ENCODE measurements at places on chromosomes 2 and 18.

GRCh38 chr2:86706220-86706619 lies 13.9 kb upstream of the RMND5A start:
- DNase-seq: no peak

GRCh38 chr2:199471443-199472057 lies 13.8 kb upstream of the SATB2 start:
- peak; percentile 64 for DNase-seq

- no peak for DNase-seq
Measured at GRCh38 chr2:232674491-232674890, 22.6 kb upstream of the GIGYF2 start.

DNA sequence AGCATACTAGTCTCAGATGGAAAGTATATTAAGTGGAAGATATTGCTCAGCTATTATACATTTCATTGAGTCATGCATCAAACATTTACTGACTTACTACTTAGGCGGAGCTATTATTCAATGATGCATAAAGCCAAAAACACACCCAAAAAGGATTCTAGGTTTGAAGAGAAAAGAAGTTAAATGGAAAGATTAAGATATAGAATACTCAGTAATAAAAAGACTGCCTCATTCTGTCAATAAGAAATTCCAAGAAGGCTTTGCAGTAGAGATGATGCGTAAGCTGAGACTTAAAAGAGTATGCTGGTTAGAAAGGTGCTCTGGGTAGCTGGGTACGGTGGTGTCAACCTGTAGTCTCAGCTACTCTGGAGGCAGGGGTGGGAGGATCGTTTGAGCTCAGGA lies 27.6 kb downstream of the STK17B start:
- DNase-seq: no peak

- DNase-seq: no peak
Measured at GRCh38 chr2:237652181-237652580, 24.8 kb downstream of the LRRFIP1 start.

DNA sequence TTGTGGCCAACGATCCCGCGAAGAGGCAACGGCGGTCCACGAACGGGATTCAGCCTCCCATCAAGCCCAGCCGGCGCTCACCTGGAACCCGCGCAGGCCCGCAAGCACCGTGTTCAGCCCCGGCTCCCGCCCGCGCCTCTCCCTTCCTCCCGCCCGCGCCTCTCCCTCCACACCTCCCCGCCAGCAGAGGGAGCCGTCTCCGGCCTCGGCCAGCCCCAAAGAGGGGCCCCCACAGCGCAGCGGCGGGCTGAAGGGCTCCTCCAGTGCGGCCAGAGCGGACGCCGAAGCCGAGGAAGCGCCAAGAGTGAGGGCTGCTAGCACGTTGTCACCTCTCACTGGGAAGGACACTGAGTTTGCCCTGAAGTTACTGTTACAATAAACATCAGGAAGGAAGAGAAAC lies 55.3 kb upstream of the LAPTM4A start:
- DNase-seq: no peak

- no peak for DNase-seq
Measured at GRCh38 chr2:100882645-100883613, 63.0 kb downstream of the NPAS2 start.

- DNase-seq: no peak
Measured at GRCh38 chr18:27413495-27414401, 228.6 kb upstream of the CHST9 start.

- no peak for DNase-seq
Measured at GRCh38 chr18:28174181-28174905, 2.6 kb downstream of the CDH2 start.

- DNase-seq: no peak
Measured at GRCh38 chr18:6649421-6650126, 79.9 kb upstream of the ARHGAP28 start.

DNA sequence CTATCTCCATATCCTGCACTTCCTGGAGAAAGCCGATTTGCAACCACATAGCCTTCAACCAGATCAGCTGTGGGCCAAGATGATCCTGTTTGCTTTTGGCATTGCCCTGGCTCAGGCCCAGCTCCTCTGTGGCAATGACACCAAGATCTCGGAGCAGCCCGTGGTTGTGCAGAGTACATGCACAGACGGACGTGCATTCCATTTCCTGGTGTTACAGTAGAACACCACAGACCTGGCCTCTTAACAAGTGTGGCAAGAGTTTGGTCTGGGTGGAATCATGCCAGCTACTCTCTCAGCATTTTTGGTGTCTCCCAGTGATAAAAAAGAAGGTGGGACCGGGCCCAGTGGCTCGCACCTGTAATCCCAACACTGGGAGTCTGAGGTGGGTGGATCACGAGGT lies 20.0 kb downstream of the MALT1 start:
- no peak for DNase-seq

GRCh38 chr2:86323273-86324021 lies 14.0 kb downstream of the REEP1 start:
- DNase-seq: peak; percentile 14

DNA sequence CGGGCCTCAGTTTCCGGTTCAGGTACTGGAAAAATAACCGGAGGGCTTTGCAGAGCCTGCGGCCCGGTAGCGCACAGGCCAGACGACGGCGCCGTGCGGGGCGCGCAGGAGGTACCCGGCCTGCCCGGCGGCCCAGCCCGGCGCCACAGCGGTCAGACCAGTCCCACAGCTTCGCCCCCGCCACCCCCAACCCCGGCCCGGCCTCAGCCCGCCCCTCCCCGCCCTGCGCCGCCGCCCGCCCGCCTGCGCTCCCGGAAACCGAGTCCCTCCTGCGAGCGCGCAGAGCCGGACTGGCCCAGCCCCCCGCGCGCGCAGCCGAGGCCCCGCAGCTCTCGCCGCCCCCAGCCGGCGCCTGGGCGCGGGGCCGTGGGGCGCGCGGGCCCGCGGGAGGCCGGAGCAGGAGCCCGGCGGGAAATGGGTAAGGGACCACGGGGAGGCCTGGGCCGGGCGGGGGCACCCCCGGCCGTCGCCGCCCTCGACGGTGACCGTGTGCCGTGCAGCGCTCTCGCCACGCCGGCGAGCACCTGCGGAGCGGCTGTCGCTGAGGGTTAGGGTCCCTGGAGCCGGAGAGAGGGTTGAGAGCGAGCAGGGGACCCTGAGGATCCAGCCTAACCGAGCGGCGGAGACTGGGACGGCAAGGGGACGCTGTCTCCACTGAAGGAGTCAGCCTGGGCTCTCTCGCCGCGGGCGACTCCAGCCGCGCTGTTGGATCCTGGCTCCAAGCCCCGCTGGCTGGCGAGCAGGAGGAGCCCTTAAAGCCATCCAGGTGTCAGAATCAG lies 16.5 kb upstream of the PSD4 start:
- no peak for DNase-seq

DNA sequence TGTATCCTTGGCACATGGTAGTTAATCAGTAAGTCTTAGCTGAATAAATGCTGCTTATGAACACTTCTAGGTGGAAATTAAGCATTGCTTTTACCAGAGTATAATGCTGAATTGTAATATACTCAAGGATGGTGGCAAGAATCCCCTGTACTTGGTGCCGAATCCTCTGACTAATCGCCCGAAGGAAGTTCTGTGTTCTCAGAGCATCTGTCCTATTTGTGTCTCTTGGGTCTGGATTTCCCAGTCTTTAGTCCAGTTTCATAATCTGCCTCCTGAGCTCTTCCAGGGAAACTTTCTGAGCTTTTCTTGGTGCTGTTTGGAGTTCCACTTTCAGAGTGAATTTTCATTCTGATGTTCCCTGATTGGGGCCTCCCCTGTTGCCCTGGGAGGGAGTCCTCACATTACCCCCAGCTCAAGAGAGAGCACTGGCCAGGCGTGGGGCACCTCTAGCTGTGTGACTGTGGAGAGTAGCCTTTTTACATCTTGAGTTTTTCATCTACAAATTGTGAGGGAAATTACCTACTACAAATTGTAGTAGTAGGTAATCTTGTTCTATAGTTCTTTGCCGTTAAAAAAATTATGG lies 144.9 kb downstream of the LTBP1 start:
- DNase-seq: no peak

DNA sequence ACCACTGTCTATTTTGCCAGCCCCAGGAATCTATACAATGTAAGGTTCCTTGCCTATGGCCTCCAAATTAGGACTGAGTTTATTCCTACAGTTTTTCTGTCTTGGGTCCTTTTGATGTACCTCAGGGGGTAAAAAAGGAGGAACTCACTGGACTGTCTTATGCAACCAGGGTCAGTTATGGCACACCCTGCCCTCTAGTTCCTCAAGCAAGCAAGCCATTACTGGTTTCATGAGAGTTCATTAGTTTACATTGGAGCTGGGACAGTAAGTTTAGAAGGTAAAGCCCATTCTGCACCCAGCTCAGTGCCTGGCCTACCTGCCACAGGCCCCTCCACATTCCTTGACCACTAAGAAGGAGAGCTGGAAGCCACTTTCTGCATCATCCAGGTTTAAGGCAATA lies 68.7 kb upstream of the WIPF1 start:
- DNase-seq: no peak

DNA sequence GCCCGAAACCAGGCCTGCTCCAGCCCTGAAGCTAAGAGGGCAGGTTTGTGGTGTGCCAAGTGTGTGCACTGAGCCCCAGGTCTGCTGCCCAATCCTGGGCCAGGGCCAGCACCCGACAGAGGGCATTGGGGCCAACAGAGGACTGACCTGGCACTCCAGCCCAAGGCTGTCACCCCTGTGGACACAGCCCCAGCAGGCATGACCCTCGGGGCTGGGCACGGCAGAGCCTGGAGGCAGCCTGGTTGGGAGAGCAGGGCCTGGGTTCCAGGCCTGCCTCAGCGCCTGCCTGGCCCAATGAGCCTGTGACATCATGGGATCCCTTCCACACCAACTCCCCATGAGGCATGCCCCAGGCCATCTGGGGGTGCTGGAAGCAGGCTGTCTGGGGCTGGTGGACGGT lies 10.8 kb upstream of the SNED1 start:
- DNase-seq: no peak

DNA sequence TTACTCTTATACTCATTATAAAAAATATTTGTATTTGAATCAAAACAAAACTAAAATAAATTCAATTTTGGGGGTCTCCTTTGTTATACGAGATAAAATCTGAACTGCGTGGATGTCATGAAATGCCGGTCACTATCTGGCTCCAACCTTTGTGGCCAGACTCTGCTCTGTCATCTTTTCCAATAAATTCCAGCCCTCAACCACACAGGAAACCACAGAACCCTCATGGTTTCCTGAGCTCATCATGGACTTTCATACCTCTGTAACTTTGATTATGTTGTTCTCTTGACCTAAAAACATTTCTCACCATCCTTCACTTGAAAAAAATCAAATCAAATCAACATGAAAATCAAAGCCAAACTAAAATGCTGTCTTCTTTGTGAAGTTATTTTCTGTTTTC lies 724.7 kb downstream of the METTL4 start:
- no peak for DNase-seq

DNA sequence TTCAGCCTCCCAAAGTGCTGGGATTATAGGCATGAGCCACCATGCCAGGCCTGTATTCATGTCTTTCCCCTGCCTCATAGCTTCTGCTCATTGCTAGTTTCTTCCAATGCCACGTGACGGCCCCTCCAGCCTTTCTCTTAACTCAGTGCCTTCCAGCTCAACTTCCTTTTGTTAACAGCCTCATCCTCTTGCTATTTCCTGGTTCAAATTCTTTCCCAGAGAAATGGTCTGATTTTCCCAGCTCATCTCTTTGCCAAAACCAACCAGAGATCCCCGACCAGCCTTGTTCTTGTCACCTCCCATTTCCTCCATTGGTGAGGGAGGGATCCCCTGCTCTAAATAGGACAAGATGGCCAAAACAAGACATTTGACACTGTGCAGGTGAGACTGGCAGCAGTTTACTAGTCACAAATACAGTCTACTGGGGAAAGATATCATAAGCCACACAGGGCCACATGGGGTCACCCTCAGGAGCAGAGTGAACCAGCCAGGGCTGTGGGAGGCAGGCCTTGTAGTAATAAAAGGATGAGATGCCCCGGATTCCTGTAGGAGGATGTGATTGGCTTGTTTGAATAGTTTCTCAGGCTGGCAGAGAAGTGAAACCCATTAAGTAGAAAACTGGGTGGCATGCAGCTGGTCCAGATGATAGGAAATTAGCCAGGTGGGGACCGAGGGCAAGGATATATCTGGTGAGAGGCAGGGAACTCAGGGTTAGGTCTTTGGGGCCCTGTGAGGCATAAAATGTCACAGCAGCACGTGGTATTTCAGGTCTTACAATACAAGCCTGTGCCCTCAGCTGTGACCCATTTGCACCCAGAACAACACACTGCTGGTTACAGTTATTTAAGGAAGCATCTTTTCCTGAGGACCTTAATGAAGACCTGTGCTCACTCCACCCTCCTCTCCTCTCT lies 6.4 kb downstream of the CD207 start:
- DNase-seq: no peak

- no peak for DNase-seq
Measured at GRCh38 chr2:232547991-232548390, 2.4 kb downstream of the TIGD1 start.

DNA sequence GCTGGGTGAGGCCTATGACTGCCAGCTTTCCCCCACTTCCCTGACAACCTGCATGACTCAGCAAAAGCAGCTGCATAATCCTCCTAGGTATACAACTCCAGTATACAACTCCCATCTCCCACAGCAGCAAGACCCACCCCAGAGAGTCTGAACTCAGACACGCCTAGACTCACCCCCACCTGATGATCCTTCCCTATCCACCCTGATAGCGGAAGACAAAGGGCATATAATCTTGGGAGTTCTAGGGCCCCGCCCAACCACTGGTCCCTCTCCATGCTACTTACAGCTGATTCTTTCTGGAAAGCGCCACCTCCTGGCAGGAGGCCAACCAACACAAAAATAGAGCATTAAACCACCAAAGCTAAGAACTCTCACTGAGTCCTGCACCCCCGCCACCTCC lies 296.5 kb downstream of the DCC start:
- DNase-seq: no peak

DNA sequence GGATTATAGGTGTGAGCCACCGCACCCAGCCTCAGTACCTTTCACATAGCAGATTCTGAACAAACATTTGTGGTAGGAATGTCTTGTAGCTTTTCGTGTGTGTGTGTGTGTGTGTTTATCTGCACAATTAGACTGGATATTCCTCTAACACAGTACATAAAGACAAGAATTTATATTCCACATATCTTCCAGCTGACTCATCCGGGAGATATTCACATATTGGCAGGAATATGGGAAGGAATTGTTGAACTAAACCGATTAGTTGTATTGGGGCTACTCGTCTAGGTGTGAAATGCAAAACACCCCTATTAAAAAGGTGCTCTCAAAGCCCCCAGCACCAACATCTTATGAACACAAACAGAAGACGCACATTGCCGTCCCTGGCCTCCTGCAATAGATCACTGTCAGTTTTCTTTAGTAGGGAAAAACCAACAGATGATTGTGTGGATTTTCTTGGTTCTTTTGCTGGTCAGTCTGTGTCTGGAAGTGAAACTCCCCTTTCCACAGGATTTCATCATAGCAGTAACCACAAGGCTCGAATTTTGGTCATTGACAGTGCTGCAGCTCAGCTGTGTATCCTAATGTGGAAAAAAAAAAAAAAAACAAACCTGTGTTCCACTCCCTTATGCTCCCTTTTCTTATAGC lies 208.5 kb upstream of the ACVR2A start:
- DNase-seq: no peak

GRCh38 chr2:183153967-183154366 lies 29.7 kb downstream of the NUP35 start:
- DNase-seq: no peak

DNA sequence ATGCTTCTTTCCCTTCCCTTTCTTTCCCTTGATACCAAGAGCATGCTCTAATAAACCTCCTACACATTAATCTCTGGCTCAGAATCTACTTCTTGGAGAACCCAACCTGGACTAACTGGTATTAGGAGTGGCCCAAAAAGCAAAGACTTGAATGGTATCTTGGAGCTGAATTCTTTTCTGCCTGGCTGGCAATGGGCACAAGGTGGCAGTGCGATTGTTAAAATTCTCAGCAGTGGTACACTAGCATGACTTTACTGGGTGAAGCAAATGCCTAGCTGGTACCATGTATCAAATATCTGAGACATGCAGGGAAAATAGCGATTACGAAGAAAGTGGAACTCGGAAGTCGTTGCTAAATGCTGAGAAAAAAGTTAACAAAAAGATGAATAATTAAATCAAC lies 376.1 kb downstream of the XIRP2 start:
- DNase-seq: peak; percentile 13

All from NCI-H1436 (cell line).